ENCODE measurements at places on chromosomes 12 and 14. TPM values are rescaled to one million over a fixed set of nuclear protein-coding genes. Genes with fewer than 3 reads are reported as not detected.
A peak's percentile ranks its signal among the peaks of the same experiment; 100 is the strongest.

ALX1 gene
- not detected for total RNA-seq

ACRBP gene
- total RNA-seq: 11.2 TPM

TSPAN19 gene
- not detected for total RNA-seq

ZNF84 gene
- 36.5 TPM for total RNA-seq

MARS1 gene
- 113 TPM for total RNA-seq

IFNG-AS1 gene
- not detected for total RNA-seq

RHEBL1 gene
- not detected for total RNA-seq

PDE3A gene
- total RNA-seq: 9.7 TPM

TNS2 gene
- 122 TPM for total RNA-seq

NFE2 gene
- 1.7 TPM for total RNA-seq

SIX6 gene
- not detected for total RNA-seq

DNA sequence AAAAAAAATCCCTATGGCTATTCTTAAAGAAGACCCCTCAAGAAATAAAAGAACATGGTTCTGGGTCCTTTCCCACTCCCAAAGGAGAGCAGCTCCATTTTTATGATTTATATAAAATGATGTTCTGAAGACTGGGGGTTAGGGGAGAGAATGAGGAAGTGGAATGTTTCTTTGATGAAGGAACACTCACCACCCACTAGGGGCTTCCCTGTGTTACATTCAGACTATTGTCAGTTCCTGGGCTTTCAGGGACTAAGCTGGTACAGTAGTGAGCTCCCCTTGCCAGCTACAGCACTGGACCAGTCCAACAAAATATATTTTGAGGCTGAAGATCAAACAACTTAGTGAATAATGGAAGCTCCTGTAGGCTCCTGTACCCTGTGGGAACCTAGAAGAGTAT, 98.9 kb downstream of the HMGA2 start:
- no peak overlapping the region for H3K4me3 ChIP-seq
- DNase-seq: no peak
- H3K27me3 ChIP-seq: no peaks in the 10 kb centered on the region
- H3K4me1 ChIP-seq: no peaks in the 10 kb centered on the region

GRCh38 chr12:3468329-3468728, 22.7 kb upstream of the PRMT8 start:
- no peak overlapping the region for H3K4me3 ChIP-seq
- H3K36me3 ChIP-seq: no peaks in the 10 kb centered on the region
- no peak for DNase-seq
- peaks cover 6% of the 10 kb centered on the region for H3K4me1 ChIP-seq
- no peaks in the 10 kb centered on the region for H3K27me3 ChIP-seq

GRCh38 chr12:96241431-96241830, 47.3 kb downstream of the ELK3 start:
- H3K27ac ChIP-seq: peak overlapping the region; percentile 39
- H3K36me3 ChIP-seq: no peaks in the 10 kb centered on the region
- no peak overlapping the region for H3K4me3 ChIP-seq
- peaks cover 5% of the 10 kb centered on the region for H3K4me1 ChIP-seq
- H3K27me3 ChIP-seq: no peaks in the 10 kb centered on the region
- DNase-seq: no peak

DNA sequence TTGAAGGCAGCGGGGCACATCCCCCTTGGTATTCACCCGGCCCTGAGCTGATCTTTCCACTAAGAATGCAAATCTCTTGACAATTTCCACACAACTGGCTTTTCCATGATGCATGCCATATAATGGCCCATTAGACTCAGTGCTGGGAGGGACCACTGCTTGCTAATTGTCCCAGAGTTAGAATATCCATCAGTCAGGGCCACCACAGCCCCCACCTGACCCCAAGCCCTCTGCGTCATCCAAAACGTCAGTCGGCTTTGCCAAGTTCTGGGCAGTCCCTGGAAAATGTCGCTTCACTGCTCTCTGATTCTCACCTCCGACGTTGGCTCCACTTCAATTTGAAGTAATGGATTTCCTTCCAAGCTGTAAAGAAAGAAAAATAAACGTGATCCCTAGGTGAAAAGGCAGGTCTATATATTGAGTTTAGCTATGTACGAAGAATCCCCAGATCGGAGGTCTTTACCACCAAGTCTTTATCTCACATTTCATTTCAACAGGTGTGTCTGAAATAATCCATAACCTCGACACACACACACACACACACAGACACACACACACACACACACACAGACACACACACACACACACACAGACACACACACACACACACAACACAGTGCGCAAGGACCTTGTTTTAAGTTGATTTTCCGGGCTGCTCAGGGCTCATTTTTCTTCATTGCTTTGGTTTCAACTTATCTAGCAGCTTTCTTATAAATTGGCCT, 165.5 kb upstream of the NOS1 start:
- H3K27ac ChIP-seq: peak overlapping the region; percentile 74
- H3K4me3 ChIP-seq: no peak overlapping the region
- H3K27me3 ChIP-seq: no peaks in the 10 kb centered on the region

DNA sequence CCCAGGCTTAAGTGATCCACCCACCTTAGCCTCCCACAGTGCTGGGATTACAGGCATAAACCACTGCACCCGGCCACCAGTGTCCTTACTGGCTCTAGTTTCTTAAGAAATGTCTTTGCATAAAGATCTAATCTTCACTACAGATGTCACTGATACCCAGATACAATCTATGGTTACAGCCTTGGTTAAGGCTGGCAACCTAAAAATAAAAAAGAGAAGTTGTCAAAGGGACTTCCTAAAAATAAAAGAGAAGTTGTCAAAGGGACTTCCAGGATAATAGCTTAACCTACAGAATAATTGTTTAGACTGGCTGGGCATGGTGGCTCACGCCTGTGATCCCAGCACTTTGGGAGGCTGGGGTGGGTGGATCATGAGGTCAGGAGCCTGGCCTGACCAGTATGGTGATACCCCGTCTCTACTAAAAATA, 27.6 kb downstream of the ETFBKMT start:
- no peaks in the 10 kb centered on the region for H3K27me3 ChIP-seq
- H3K27ac ChIP-seq: no peak overlapping the region
- H3K4me1 ChIP-seq: no peaks in the 10 kb centered on the region
- DNase-seq: no peak

DNA sequence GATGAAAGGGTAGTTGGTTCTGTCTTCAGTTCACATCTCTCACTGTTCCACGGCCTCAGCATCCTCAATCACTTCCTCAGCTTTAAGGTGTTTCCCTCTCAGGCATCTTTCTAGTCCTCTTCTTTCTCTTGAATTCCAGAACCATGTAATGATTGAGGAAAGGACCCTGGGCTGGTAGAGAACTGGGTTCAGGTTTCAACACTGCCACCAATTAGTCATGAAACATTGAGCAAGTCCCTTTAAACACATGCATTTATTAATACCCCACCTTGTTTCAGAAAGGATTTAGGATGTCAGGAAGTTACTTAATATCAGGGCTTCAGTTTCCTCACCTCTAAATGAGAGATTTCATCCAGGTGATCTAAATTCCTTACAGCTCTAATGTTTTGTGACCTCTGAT, 7.2 kb downstream of the DMAC2L start:
- peak overlapping the region; percentile 82 for H3K27ac ChIP-seq
- H3K4me3 ChIP-seq: no peak overlapping the region
- H3K4me1 ChIP-seq: peaks cover 5% of the 10 kb centered on the region
- H3K27me3 ChIP-seq: no peaks in the 10 kb centered on the region
- no peak for DNase-seq
- no peaks in the 10 kb centered on the region for H3K36me3 ChIP-seq

DNA sequence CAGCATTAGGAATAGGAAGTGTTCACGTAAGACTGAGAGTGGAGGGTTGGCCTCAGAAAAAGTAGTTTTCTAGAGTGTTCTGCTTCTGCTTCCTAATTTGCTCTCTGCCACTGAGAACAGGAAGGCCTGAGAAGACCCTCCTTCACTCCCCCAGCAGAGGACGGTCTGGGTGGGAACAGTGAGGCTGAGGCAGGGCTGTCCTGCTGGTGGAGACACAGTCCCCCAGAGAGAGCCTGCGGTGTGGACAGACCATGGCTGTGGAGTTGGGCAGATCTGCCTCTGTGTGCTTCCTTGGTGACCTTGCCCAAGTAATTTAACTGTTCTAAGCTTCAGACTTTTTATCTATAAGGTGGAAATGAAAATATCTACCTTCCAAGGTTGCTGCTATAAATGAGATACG, 182.3 kb downstream of the DACT1 start:
- H3K27me3 ChIP-seq: no peaks in the 10 kb centered on the region
- no peaks in the 10 kb centered on the region for H3K36me3 ChIP-seq
- DNase-seq: no peak
- no peaks in the 10 kb centered on the region for H3K4me1 ChIP-seq

DNA sequence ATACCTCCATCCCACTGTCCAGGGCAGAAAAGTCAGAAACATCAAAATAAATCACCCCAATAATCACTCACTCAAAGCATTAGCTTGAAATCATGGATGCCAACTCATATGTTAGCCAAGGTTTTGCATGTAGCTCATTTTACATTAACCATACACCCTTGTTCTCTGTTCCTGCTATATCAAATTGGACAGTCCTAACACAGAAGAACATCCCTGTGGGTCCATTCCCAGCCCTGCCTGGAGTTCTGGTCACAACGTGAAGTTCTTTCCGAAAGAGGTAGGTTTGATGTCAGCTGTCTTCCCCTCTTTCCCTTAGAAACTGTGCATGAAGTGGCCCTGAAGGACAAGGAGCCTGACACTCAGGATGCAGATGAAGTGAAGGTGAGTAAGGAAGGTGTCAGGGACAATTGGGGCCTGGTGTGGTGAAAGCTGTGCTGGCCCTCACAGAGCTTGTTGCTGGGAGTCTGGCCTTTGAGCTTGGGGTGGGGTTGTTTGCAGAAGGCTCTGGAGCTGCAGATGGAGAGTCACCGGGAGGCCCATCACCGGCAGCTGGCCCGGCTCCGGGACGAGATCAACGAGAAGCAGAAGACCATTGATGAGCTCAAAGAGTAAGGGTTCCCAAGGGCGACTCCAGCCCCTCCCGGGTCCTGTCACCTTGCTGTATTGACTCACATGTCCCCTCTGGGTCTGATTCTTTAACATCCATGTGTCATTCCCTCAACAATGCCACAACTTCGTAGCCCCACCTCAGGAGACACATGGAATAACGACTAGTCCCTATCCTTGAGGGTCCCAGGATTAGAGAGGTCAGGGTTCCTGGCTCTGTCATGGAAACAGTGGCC, 15.0 kb upstream of the PIP4K2C start:
- no peaks in the 10 kb centered on the region for H3K27me3 ChIP-seq
- DNase-seq: no peak
- H3K36me3 ChIP-seq: no peaks in the 10 kb centered on the region
- no peak overlapping the region for H3K4me3 ChIP-seq
- no peaks in the 10 kb centered on the region for H3K4me1 ChIP-seq

- H3K27me3 ChIP-seq: no peaks in the 10 kb centered on the region
- H3K4me1 ChIP-seq: no peaks in the 10 kb centered on the region
- no peaks in the 10 kb centered on the region for H3K36me3 ChIP-seq
- no peak overlapping the region for H3K27ac ChIP-seq
These were observed 105.8 kb downstream of the PRKD1 start for GRCh38 chr14:29821661-29822429.

GRCh38 chr12:74641694-74642093, 104.1 kb downstream of the ATXN7L3B start:
- no peaks in the 10 kb centered on the region for H3K36me3 ChIP-seq
- no peak for DNase-seq
- H3K4me1 ChIP-seq: no peaks in the 10 kb centered on the region
- no peak overlapping the region for H3K4me3 ChIP-seq
- no peaks in the 10 kb centered on the region for H3K27me3 ChIP-seq

- no peaks in the 10 kb centered on the region for H3K36me3 ChIP-seq
- H3K4me3 ChIP-seq: no peak overlapping the region
- H3K27me3 ChIP-seq: no peaks in the 10 kb centered on the region
- H3K4me1 ChIP-seq: peaks cover 41% of the 10 kb centered on the region
- H3K27ac ChIP-seq: peak overlapping the region; percentile 73
These were observed 36.0 kb upstream of the RMST start for GRCh38 chr12:97426492-97427116.

DNA sequence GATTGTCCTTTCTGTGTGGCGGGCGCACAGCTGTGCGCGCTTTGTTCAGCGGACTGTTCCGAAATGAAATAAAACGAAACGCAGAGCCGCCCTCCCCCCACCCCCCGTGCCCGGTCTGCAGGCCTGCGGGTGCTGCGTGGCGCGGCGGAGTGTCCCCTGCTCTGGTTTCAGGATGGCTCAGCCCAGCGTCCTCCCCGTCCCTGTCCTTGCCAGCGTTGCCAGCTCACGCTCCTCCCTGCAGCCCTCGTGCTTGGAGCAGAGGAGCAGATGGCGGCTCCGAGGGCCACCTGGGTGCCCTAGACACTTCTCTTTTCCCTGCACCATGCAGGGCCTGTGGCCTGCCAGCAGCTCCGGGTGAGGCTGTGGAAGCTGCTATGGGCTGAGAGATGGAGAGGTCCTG, 17.5 kb upstream of the BEGAIN start:
- H3K27me3 ChIP-seq: no peaks in the 10 kb centered on the region
- no peak overlapping the region for H3K27ac ChIP-seq
- DNase-seq: no peak
- no peaks in the 10 kb centered on the region for H3K4me1 ChIP-seq
- H3K36me3 ChIP-seq: no peaks in the 10 kb centered on the region

- no peak overlapping the region for H3K4me3 ChIP-seq
- no peak for DNase-seq
- H3K27ac ChIP-seq: no peak overlapping the region
- H3K27me3 ChIP-seq: no peaks in the 10 kb centered on the region
- no peaks in the 10 kb centered on the region for H3K4me1 ChIP-seq
These were observed 120.1 kb upstream of the CCND2 start for GRCh38 chr12:4153343-4153892.

DNA sequence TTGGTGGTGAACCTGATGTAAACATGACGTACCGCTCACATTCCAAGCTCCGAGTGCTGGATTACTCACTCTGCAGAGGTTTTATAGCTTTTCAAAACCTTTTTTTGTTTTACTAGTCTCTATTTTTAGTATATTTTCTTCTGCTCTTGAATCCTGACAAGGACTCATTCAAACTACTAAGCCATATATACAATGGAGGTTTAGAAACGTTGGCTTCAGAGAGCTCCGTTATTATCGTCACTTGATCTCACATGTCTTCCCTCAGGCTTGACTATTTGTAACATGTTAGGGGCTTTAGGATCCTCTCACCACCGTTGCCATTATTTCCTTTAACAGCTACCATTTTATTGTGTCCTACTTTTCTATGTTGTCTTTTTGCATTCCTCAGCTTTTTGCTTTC, 1321.5 kb upstream of the FLRT2 start:
- H3K4me3 ChIP-seq: no peak overlapping the region
- no peaks in the 10 kb centered on the region for H3K36me3 ChIP-seq
- no peaks in the 10 kb centered on the region for H3K4me1 ChIP-seq
- no peaks in the 10 kb centered on the region for H3K27me3 ChIP-seq
- DNase-seq: no peak
- no peak overlapping the region for H3K27ac ChIP-seq

- peaks cover 11% of the 10 kb centered on the region for H3K36me3 ChIP-seq
- peak; percentile 82 for DNase-seq
- peak overlapping the region; percentile 83 for H3K4me3 ChIP-seq
- no peaks in the 10 kb centered on the region for H3K27me3 ChIP-seq
These were observed 1.3 kb downstream of the ZC3H10 start for GRCh38 chr12:56119361-56119796.

DNA sequence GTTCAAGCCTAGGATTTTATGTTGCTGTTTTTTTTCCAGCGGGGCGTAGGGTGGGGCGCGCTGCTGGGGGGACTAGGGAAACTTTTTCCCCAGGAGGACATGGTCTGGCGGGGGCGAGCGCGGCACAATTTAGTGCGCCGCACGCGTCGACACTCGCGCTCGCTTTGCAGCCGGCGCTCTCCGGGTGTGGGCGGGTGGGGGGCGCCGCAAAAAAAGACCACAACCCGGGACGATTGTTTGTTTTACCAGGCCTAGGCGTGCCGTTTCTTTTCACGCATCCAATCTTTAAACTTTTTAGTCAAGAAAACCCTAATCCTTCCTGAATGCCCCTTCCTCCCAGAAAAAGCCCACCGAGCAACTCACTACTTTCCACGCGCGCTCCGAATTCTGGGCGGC, 865 bp upstream of the ZFP36L1 start:
- peak overlapping the region; percentile 69 for H3K4me3 ChIP-seq
- H3K27me3 ChIP-seq: no peaks in the 10 kb centered on the region
- no peak for DNase-seq
- H3K27ac ChIP-seq: peak overlapping the region; percentile 99
- H3K4me1 ChIP-seq: peaks cover 19% of the 10 kb centered on the region
- peaks cover 14% of the 10 kb centered on the region for H3K36me3 ChIP-seq
